ENCODE measurements at places on chromosomes 5 and 9.

DNA sequence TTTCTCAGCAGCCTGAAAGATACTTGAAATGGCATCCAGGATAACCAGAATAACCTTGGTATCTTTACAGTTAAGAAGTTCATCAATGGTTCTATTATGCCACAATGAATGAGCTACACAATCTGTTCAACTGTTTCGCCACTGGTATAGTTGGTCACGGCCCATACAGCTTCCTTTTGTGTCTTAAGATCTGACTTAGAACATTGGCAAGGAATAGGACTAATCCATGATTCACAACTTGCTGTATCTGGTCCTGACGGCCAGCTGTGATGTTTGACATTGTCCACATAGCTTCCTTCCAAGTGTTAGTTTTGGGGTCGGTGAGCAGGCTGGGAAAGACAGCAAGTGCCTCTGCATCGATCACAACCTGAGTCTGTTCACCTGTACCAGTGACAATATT is 113.3 kb upstream of the RAD23B start:
- DNase-seq = no peak

GRCh38 chr5:88140396-88140855 is 128.2 kb downstream of the TMEM161B start:
- DNase-seq = no peak

DNA sequence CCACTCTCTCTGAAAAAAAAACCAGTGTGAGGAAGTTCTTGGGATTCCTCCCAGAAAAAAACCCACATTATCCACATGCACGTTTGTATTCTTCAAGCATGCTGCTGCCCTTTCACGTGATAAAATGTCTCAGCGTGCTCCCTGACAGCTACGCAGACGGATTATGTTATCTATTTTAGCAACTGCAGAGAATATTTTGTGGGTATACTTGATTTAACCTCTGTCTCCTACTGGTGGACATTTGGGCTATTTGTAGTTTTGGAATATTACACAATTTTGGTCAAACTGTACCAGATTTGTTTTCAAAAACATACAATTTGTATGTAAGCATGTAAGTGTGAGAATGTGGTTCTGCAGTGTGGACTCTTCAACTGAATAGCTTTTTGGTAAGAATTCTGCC is 10.7 kb downstream of the PRRC2B start:
- no peak for DNase-seq

DNA sequence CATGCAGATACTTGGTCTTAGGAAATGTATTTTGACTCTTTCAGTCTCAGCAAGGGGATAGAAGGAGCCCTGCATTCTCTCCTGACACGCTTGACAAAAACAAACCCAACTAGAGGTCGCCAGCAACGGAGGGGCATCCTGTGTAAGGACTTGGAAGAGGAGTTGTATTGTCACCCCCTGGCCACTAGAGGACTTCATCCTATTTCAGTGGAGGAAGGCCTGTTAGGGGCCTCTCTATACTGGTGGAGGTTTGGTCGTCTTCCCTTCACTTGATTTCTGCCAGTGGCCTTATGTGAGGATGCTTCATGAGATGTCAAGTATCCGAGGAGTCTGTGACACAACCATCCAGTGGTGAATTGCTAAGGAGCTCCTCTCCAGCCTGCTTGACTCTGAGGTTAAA is 122.8 kb upstream of the STC2 start:
- peak; percentile 6 for DNase-seq

- DNase-seq = no peak
Observed at GRCh38 chr9:4417578-4418325, 72.5 kb upstream of the SLC1A1 start.

- DNase-seq = no peak
Observed at GRCh38 chr9:4443439-4443838, 46.8 kb upstream of the SLC1A1 start.

- DNase-seq = no peak
Observed at GRCh38 chr5:87807783-87808182, 395.1 kb upstream of the CCNH start.

DNA sequence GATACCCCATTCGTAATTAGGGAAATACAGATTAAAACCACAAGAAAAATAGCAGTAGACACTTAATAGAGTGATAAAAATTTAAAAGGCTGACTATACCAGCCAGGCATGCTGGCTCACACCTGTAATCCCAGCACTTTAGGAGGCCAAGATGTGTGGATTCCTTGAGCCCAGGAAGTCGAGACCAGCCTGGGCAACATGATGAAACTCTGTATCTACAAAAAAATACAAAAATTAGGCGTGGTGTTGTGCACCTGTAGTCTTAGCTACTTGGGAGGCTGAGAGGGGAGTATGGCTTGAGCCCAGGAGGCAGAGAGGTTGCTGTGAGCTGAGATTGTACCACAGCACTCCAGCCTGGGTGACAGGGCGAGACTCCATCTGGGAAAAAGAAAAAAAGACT is 72.0 kb downstream of the FCHO2 start:
- DNase-seq = no peak

- DNase-seq = no peak
Observed at GRCh38 chr9:89311346-89312221, 589 bp downstream of the CKS2 start.

- DNase-seq = no peak
Observed at GRCh38 chr5:170095646-170096045, 10.1 kb upstream of the FOXI1 start.

- no peak for DNase-seq
Observed at GRCh38 chr9:78114581-78114980, 83.0 kb upstream of the GNAQ start.

DNA sequence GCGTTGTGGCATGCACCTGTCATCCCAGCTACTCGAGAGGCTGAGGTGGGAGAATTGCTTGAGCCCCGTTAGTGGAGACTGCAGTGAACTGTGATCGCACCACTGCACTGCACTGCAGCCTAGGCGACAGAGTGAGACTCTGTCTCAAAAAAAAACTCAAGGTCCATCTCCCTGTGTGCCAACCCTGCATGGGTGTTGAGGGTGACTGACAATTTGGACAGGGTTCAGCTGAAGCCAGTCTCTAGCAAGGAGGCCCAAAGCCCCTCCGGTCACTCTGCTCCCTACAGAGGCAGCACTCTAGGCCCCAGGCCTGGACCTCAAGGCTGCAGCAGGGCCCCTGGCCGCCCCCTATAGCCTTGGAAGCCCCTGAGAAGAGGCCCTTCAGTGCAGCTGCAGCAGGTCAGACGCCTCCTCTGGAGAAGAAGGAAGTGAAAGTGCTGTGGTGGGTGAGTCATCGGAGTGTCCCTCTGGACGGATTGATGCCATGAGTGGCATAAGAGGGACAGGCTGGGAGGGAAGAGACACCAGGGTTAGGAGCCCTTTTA is 39.2 kb upstream of the NEK6 start:
- peak; percentile 53 for DNase-seq

- DNase-seq = no peak
Observed at GRCh38 chr5:72402959-72403628, 82.9 kb downstream of the PTCD2 start.

- DNase-seq = no peak
Observed at GRCh38 chr5:148186248-148187003, 16.4 kb upstream of the SPINK6 start.

GRCh38 chr5:57452885-57453284 is 29.7 kb downstream of the ACTBL2 start:
- DNase-seq = no peak

- DNase-seq = no peak
Observed at GRCh38 chr9:113952676-113953075, 76.6 kb downstream of the ZNF618 start.

GRCh38 chr9:8605096-8605495 is 805.5 kb upstream of the DMAC1 start:
- no peak for DNase-seq

GRCh38 chr9:4117835-4118610 is 181.8 kb downstream of the GLIS3 start:
- peak; percentile 71 for DNase-seq

DNA sequence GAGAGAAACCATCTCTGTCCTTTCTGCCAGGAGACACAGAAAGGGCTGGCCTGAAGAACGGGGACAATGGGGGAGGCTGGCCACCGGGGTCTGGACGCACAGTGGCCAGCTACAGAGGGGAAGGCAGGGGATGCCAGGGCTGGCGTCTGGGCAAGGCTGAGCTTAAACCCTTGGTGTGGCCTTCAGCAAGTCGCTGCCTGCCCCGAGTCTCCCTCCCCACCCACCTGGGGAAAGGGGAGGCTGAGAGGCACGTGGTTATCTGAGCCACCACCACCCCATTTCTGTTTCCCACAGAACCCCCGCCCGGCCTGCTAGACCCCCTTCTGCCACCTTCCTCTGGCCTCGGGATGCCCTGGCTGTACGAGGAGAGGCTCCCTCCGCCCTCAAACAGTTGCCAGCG is 115.3 kb downstream of the VAV2 start:
- no peak for DNase-seq

GRCh38 chr5:82537687-82538306 is 259.6 kb upstream of the RPS23 start:
- no peak for DNase-seq

DNA sequence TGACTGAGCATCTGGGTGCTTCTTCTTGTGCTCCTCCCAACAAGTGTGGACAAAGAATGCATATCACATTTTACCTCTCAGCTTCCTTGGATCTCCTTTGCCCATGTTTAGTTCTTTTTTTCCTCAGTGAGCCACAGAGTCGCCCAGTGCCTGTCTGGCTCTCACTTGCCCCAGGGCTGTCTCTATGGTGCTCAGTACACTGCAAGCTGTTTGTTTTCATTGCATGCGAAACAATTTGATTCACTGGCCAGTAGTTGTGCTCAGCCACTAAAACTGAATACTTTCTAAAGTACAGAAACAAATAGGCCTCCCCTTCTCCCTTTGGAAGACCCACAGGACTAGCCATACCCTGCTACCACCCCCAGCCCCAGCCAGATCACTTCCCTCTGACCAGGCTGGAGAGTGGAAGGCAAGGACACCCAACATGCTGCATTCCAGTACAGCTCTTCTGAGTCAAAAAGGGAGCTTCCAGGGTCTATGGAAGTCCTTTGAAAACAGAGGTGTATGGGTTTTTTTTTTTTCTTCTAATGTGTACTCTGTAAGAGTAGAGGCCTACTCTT is 3.8 kb downstream of the LHFPL2 start:
- DNase-seq = no peak

GRCh38 chr5:84378420-84378819 is 6.3 kb downstream of the EDIL3 start:
- DNase-seq = no peak

DNA sequence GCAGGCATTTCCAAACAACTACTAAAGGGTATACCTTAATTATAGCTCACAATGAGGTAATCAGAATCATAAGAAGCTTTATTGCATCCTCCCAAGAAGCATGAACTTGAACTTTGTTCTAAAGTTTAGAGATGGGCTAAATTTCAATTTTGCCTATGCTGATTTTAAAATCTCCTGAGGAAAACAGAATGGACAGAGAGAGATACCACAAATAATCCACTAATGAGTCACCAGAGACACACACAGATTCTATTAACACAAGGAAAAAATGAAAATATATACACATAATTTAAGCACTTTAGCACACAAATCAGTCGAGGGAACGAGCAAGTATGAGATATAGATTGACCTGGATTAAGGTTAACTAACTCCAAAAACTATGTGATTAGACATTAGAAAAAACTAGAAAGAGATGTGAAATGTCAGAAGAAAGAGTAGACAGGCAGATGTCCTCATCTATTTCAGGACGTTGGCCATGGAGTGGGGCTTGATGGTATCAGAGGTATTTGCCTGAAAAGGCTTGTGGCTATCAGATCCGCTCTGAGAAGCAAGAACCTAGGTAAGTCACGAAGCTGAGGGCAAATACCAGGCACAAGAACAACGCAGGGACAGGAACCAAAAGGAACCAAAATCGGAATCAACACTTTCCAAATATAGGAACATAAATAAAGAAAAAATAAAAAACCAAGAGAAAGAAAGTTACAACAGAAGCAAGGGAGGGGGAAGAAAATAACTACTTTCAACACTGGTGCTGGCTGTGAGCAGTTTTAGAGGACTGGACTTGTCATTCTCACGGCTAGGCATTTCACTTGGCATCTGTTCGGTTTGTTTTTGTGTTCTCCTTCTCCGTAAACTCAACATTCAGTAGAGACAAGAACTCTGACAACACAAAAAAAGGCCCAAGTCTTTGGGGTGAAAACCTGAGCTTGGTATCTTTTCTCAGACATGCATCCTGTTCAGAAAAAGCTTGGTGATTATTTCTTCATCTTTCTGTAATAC is 294.6 kb upstream of the PUM3 start:
- DNase-seq = no peak

GRCh38 chr5:137997726-137998213 is 35.1 kb downstream of the FAM13B start:
- peak; percentile 15 for DNase-seq

- DNase-seq = no peak
Observed at GRCh38 chr9:111037708-111038330, 451 bp downstream of the LPAR1 start.

DNA sequence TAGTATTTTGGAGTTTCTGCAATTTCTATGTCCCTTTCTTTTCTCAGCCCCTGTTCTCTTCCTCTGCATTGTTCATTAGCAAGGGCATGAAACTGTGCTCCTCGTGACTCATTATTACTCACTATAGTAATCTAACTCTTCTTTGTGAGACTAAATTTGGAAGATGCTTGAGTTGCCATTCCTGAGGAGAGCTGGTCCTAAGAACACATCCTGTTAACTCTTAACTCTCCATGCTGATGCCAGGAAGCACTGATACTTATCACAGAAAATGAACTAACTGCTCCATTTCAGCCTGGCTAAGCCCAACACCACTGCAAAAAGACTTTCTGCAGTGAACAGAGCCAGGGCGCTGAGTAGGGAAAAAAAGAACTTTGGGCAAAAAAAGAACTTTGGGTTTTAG is 10.6 kb upstream of the CSNK1A1 start:
- no peak for DNase-seq

- no peak for DNase-seq
Observed at GRCh38 chr5:21685522-21685921, 1167.6 kb downstream of the CDH12 start.

DNA sequence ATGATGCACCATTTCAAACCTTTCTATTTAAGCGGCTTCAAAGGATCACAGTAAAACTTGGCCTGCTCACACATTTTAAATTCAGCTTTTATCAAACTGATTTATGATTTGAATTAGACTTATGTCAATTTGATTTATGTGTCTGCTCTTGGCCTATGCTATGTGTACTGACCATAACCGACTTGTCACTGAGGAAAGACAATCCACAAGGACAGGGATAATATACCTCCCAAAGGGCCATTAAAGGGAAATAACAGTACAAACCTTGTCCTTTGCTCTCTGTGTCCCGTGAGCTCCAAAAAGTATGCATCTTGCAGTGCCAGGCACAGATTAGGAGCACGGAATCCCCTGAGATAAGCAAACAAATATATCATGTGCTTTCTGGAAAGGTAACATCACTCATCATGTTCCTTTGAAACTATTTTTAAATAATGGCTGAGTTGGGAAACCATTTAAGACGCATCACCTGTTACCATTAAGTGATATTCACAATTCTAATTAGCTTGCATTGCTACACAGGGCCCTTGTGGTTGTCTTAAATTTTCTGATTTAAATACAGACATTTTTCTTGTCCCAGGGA is 31.9 kb upstream of the FTMT start:
- no peak for DNase-seq

Data from activated CD4-positive, alpha-beta T cell treated with anti-CD3 and anti-CD28 coated beads, Interleukin-2, amount 50 U/mL, for 48 hours (primary cell).